ENCODE measurements at places on chromosomes 11 and 22.

GRCh38 chr22:49466878-49467595 is 360.6 kb downstream of the BRD1 start:
- DNase-seq: no peak

- no peak for DNase-seq
These were observed 633.7 kb downstream of the TBC1D22A start for GRCh38 chr22:47396105-47396504.

DNA sequence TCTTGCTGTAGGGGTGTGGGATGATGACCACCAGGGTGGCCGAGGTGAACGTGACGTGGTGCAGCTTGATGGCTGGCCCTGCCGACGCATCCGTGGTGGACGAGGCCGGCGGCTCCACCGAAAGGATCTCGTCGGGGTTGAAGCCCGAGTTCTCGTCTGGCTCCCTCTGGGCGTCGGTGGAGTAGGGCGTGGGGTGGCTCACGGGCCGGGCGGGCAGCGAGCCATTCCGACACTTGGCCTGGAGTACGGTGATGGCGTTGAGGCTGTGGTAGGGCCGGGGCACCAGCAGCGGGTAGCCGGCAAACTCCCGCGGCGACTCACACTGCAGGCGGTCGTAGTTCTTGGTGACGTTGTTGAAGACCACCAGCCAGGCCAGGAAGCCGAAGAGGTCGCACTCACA is 52.7 kb downstream of the ELFN2 start:
- DNase-seq: no peak

DNA sequence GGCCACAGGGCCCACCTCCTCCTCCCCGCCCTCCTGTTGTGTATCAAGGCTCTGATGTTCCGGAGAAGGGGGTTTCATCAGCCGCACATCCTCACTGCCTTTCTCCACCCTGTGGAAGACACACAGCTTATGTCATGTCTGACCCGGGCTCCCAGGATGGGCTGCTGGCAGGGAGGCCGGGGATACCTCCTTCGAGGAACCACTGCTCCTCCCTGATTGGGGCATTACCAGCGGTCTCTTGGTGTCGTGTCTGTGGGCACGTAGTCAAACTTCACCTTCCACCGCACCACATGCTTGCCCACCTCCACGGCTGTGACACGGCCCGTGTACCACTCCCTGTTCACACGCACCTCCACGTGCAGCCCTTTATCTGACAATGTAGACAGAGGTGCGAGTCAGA is 35.9 kb downstream of the MORC2 start:
- DNase-seq: no peak

- no peak for DNase-seq
These were observed 34.3 kb upstream of the ASPHD2 start for GRCh38 chr22:26394777-26395176.

- DNase-seq: no peak
These were observed 10.9 kb downstream of the DEFB108B start for GRCh38 chr11:71843858-71844257.

DNA sequence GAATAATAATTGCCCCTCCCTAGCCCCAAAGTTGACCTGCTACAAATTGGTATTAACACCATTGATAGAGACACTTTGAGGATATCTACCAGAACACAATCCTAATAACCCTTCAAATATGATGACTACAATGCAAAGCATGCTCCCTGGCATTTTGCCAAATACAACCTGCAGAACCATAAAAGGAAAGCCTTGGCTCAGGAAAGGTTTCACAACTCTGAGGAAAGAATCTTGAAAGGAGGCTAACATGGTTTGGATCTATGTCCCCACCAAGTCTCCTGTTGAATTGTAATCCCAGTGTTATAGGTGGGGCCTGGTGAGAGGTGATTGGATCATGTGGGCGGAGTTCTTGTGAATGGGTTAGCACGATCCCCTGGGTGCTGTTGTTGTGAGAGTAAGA is 140.4 kb upstream of the ARHGAP42 start:
- DNase-seq: no peak

DNA sequence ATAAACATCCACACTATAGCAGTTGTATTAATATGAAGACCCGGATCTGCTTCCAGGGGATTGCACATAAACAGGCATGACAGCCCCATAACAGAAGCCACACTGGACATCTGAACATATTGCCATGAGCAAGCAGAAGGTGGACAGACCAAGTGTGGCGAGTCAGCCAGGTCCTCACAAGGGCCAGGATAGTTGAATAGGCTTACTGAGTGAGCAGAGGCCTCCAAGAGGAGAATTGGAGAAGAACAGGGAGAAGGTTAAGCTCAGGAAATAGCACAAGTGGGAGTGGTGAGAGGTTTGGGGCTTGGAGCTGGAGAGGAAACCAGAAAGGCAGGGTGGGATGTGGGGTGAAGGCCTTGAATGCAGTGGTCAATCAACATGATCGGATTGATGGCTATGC is 10.8 kb downstream of the SLC35C1 start:
- no peak for DNase-seq

DNA sequence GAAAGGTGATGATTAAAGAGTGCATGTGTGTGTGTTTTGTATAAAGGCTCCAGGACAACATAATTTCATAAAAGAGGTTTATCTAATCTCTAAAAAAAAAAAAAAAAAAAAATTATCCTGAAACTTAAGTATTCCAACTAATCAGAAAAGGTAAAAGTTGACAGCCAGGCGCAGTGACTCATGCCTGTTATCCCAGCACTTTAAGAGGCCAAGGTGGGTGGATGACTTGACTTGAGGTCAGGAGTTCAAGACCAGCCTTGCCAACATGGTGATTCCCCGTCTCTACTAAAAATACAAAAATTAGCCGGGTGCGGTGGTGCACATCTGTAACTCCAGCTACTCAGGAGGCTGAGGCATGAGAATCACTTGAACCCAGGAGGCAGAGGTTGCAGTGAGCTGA is 632.7 kb upstream of the CHORDC1 start:
- no peak for DNase-seq

DNA sequence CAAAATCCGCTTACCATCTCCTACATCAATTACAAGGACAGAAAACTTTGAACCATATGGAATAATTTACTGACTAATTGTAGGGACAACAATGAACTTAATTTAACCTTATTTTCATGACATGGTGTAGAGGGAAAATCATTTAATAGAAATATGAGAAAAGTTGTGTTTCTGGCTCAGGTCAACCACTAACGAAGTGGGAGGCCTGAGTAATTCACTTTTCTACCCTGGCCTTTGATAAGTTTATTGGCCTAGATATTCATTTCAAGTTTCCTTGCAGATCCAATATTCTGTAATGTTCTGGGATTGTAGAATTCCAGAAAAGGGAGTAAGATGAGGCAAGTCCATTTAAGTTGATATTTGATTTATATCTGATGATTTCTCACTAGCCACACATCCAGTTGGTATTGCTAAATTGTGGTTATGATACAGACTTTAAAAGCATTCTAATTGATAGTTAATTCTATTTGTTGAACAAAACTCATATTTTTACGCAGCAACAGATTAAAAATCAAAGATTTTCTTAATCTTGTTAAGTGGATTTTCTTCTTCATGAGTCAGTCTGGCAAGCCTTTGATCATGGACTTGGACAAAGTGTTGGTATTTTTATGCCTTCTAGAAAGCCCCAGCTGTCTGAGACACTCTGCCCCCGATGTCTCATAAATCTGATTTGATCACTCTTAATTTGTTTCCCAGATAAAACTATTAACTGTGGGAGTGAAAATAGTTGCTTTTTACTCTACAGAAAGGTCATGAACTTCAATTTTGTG is 336.5 kb downstream of the TMEM135 start:
- DNase-seq: no peak

DNA sequence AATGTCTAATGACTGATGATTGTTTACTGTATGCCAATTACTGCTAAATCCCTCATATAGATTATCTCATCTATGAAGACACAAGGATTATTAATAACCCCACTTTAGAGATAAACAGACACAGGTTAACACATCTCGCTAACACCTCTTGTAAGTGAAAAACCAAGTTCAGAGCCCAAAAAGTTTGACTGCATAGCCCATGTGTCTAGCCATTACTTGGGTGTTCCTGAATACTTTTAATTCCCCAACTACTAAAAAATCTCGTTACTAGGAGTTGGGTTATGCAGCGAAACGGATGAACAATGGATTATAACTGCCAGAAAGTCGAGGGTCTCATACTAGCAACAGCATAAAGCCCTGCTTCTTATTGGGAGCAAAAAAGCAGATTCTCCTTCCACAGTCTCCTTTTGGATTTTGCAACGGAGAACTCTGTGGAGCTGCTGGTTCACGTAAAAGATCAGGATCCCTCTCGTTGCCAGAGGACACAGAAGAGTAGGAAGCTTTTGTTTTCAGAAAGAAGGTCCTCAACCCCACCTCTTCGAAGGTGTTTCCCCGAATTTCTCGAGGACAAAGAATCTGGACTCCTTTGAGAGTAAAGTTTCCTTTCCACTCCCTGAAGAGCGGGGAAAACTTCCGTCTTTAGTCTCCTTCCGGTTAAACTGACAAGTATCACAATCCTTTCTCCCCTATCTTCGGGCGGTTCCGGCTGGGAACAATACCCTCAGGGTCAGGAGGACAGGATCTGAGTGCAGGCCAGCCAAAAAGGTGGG is 979 bp downstream of the ZBED5 start:
- DNase-seq: no peak

- DNase-seq: no peak
These were observed 149.1 kb upstream of the SOX6 start for GRCh38 chr11:16505481-16505880.
